ENCODE measurements at places on chromosomes 1 and 21.

- peak; percentile 83 for DNase-seq
These were observed 1.1 kb downstream of the POGZ start for GRCh38 chr1:151457911-151458801.

GRCh38 chr1:168328731-168329364 is 48.2 kb downstream of the TBX19 start:
- DNase-seq: no peak

DNA sequence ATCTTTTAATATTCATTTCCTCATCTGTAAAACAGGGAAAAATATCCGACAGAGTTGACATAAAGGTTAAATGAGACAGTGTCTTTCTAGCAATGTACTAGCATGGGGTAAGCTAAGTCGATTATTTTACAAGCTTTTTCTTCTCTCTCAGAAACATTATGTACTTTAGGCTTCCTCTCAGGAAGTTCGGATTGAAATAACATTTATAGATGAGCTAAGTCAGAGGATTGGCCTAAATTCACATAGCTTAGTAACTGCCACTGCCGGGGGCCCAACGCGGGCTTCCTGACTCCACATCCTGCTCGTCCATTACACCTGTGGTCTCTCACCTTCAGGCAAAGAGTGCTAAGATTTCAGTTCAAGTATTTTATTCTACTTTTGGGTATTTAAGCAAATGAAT is 462.3 kb upstream of the NFIA start:
- no peak for DNase-seq

DNA sequence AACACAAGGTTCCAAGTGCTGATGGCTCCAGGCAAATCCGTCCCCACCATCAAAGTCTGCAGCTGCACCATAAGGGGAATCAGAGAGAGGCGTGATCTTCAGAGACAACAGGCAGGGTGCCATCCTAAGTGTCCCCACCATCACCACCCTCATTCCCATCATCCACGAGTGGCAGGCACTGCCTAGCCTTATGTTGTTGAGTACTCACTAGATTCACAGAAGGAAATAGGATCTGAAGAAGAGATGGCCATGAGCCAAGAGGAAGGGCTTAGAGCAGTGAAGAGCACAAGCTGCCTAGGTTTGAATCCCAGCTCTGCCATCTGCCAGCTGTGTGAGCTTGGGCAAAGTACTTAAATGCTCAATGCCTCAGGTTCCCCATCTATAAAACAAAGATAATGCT is 207.3 kb upstream of the CSF3R start:
- no peak for DNase-seq

DNA sequence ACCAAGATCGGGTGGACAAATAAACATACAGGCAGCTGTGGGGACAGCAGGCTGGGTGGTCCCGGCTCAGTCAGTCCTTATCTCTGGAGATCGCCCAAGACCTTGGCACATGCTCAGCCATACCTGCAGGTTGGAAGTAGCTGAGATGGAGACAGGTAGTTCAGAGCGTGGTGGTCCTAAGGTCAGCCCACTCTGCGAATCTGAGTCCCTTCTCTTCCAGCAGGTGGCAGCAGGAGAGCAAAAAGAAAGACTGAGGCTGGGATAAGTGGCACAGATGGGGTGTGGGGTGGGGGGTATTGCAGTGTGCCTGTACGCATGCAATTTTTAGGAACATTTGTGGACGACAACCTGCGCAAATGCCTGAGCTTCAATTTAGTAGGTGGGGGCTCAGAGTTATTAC is 104.9 kb downstream of the TENT5C start:
- DNase-seq: peak; percentile 26

DNA sequence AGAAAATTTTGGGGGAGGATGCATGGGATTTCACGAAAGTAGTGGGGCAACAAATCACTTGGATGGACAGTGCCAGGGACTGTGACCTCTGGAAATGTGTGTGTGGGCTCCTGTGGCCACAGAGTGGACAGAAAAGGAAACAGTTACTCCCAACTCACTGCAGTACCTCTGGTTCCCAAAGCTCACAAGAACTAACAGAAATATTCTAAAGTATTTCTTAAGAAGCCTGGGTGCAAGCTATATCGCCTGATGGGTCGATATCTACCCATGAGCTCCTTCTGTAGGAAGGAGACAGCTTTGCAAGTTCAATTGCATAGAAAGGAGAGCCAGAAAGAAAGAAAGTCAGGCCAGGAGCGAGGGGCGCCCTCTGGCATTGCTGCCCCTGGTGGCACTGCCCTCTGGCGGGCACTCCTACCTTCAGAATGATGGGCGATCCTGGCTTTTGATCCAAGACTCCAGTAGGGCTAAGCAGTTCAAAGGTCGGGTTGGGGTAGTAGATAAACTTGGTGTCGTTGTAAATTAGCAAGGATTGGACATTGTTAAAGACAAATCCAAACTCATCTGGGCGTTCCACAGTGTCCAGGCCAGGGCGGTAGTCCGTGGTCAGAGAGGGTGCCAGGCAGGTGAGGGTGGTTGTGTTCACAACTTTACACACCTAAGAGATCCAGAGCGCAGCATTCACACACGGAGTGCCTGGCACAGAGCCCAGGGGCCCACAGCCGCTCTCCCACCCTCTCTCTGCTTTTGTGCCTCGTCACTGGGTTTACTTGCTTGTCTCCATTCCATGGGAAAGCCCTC is 134.7 kb upstream of the CD34 start:
- no peak for DNase-seq

GRCh38 chr1:171803045-171803444 is 21.6 kb downstream of the METTL13 start:
- no peak for DNase-seq

- DNase-seq: no peak
These were observed at the start of gene CD164L2 for GRCh38 chr1:27383039-27383605. CD164L2 (minus strand) TSS chr1:27383333; CDS start chr1:27383239, 94 bp downstream.

- DNase-seq: no peak
These were observed 1.2 kb upstream of the KRTAP23-1 start for GRCh38 chr21:30349572-30349971.

DNA sequence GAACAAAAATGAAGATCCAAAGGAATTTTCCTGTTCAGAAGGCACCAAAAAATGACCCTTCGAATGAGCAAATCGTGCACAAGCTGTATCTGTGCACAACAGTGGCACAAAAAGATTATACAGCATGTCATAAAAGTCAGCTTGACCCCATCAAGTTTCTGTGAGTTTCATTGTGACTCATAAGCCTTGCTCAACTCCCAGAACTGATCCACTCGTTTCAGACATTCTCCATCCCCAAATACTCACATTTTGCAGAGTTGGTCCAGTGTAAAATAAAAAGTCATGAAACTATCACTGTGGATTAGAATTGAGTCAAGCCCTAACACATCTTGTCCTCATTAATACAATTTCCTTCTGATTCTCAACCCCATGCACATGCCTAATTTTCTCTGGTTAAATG is 174.7 kb upstream of the PKN2 start:
- no peak for DNase-seq

GRCh38 chr1:212351588-212352362 is 62.9 kb downstream of the PACC1 start:
- peak; percentile 83 for DNase-seq

GRCh38 chr1:154716011-154716410 is 108.0 kb upstream of the ADAR start:
- DNase-seq: peak; percentile 81

DNA sequence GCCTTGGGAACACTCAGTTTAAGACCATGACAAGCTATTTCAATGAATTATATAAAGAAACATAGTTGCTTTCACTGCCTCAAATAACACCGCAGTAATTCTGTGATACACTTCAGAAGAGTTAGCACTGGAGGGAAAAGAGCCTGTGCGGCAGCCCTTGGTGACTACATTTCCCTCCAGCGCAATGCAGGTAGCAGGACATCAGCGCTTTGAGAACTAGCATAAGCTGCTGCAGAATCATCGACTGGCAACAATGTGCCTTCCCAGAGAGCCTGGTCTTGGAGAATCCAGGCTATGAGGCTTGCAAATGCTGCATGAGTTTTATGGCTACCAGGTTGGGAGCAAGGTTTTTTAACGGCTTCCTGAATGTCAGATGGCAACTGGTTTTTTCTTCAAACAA is 7.5 kb downstream of the NRIP1 start:
- peak; percentile 45 for DNase-seq

DNA sequence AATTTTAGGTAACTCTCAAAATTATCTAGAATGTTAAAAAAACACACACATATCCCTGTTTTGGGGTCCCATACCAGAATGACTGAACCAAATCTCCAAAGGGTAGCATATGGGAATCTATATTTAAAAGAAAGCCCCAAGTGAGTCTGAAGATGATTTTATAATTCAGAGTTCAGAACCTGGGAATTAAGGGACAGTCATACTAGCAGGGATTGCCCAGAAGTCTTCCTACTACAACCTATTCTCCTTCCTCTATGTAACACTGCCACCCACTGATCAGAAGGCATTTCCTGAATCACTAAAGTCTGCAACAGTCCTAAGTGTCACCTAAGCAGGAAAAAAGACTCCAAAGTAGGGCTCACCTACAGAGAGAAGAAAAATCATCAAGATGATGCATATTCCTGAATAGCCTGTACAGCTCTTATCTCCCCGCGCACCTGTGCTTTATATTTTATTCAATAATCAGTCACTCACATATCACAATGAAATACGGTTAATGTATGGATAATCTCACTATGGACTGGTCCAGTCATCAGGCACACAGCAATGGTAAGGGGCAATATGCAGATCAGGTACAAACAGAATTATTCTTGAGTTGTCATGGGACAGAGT is 4.9 kb downstream of the RGS1 start:
- no peak for DNase-seq

DNA sequence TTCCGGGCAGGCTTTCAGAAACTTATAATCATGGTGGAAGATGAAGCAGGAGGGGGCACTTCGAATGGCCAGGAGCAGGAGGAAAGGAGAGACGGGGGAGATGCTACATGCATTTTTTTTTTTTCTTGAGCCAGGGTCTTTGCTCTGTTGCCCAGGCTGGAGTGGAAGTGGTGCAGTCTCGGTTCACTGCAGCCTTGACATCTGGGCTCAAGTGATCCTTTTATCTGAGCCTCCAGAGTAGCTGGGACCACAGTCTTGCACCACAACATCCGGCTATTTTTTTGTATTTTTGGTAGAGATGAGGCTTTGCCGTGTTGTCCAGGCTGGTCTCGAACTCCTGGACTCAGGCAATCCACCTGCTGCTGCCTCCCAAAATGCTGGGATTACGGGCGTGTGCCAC is 61.6 kb downstream of the SELENOF start:
- DNase-seq: no peak

DNA sequence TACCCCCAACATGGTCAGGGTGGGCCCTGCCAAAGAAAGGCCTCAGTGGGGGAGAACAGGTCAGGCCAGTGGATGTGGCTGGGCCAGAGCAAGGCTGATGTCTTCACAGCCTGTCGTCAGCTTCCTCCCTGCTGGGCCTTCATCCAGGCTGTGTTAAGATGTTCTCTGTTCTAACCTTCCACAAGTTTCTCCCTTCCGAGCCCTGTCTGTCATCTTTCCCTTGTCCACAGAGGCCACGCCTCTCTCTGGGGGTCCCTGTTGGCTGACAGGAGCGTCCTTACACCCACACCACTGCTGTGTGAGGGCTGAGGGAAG is 36.2 kb downstream of the SIM2 start:
- DNase-seq: no peak

- peak; percentile 4 for DNase-seq
These were observed 248.3 kb upstream of the CAMK1G start for GRCh38 chr1:209335178-209335577.

GRCh38 chr1:111131693-111132092 is 8.2 kb downstream of the DRAM2 start:
- DNase-seq: no peak

GRCh38 chr1:82515650-82516049 is 714.9 kb downstream of the ADGRL2 start:
- no peak for DNase-seq

DNA sequence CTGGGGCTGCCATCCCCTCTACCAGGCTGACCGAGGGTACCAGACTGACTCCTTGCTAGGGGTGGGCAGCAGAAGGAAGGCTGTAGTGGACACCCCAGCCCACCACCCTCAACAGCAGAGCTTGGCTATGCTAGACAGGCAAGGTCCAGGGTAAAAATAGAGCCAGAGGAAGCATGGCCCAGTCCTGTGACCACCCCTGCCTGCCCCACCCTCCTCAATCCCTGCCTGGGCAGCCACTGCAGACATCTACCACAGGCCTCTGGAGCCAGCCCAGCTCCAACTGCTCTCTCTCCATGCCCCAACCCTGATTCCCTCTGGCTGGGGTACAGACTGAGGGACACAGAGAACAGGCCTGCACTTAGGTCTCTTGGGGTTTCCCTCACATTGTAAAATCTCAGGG is 1.7 kb downstream of the S100A1 start:
- DNase-seq: no peak

DNA sequence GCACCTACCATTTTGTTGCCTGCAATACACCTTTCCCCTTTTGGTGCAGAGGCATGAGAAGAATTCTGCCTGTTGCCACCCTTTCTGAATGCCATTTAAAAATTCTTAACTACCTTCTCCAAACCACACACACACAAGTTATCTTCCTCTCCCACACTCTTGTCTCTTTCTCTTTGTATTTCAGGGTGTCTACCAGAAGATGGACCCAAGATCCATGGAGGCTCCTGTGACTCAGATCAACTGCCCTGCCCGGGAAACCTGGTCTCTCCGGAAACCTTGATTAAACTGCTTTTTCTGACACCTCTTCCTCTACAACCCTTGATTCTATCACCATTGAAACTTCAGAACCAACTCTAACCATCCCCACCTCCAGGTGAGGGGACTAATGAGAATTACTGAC is 2.4 kb upstream of the TARS2 start:
- peak; percentile 53 for DNase-seq

DNA sequence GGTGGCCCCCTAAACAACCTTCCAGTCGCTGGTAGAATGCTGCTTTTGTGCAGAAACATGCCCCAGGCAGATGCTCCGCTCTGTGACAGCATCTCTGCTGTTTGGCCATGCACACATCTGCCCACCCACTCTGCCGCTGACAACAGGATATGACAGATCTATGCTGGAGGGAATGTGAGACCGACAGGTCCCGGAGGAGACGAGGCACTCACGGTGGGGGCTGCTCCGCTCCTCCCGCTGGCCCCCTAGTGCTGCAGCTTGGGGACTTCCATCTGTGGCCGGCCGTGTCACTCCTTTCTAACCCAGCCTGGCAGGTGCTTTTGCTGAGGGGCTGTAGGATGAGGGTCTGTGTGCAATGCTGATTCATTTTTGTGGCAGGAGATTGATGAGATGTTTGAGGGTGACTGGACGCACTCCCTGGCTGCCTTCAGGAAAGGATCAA is 49.1 kb upstream of the DMRTB1 start:
- no peak for DNase-seq

GRCh38 chr1:230807029-230807428 is 59.8 kb downstream of the CAPN9 start:
- DNase-seq: no peak

DNA sequence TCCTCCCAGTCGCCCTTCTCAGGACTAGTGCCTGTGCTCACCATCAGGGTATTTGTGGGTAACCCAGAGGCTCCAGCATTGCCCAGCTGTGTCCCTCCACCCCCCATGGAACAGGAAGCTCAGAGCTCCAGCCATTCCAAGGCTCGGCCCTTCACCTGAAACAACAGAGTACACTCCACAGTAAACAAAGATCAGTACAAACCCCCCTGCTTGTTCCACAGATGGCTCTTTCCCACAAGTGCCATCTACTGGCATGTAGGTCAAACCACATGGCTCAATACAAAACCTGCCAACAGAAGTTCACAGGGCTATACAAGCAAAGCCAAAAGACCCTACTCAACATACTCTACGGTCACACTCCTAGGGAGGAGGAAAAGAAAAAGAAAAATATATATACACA is 258.7 kb downstream of the AGBL4 start:
- DNase-seq: no peak

Measured in erythroblast (primary cell).